ENCODE measurements at places on chromosomes 13 and 19.

DNA sequence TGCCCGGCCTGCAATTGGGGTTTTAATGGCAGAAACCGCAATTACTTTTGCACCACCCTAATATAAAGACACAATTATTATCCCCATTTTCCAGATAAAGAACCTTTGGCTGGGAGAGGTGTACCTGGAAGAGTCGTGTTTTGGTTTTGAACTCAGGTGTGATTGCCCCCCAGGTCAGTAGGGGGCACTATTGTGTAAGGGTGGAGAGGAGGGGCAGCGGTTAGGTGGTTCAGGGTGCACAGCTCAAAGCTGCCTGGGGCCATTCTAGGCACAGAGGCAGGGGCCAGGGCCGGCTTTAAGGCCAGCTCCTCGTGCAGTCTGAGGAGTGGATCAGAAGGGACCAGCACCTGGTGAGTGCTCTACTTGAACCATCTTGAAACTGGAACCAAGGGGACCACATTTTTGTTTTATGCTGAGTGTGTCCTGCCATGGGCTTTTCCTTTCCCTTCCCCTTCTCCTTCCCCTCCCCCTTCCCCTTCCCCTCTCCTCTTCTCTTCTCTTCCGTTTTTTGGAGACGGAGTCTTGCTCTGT lies 5.8 kb upstream of the FCGRT start:
- DNase-seq: peak; percentile 88

DNA sequence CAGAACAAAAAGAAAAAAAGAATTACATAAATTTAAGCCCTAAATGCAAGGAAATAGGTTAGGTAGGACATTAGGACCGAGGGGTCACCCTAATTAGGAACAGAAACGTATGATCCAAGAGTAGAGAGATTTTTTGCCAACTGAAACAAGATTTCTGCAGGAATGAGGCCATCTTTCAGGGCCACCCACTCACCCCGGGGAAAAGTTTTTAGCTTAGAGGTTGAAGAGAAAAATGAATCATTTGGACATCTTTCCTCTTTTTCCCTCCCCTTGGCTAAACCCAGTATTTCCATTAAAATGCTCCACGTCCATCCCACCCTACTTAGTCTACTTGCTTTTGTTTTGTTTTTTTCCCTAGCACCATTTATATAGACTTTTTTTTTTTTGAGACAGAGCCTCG lies 10.6 kb upstream of the PNMA8A start:
- no peak for DNase-seq

GRCh38 chr19:45578861-45579260 lies 5.7 kb downstream of the OPA3 start:
- DNase-seq: no peak

DNA sequence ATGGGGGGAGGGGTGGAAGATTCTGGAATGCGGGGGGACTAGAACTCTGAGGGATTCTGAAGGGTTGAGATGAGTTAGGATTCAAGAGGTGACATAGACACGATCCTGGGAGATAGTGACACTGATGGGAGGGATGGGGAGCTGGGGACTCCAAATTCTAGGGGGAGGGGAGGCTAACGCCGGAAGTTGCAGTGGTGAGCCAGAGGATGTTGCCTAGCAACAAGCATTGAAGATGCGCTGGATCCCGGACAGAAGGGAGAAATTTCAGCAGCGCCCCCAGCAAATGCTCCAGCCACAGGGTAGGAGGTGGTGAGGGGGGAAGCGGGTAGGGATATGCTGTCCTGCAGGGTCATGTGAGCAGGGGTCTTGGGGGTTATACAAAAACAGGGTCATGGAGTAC lies 6.9 kb upstream of the LTBP4 start:
- no peak for DNase-seq

DNA sequence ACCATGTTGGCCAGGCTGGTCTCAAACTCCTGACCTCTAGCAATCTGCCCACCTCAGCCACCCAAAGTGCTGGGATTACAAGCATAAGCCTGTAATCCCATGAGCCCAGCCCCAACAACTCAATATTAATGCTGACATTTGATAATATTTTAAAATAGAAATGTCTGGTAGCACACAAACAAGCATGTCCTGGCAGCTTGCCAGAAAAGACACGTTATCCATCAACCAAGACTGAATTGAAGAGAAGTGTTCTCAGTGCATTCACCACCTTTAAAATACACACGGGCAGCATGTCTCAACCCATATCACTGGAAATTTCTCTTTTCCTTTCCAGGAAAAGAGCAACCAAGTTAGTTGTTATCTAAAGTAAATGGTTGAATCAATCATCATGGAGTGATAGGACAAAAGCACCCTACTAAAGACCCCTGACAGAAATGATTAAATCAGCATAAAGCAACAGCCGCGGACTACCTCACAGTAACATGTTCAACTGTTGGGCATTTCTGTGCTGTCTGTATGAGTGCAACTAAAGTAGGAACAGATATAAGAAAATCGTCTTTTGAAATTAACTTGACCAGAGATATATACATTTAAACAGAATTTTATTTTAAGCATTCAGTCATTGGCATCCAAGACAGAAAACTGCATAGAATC lies 25.0 kb downstream of the LHFPL6 start:
- DNase-seq: no peak

DNA sequence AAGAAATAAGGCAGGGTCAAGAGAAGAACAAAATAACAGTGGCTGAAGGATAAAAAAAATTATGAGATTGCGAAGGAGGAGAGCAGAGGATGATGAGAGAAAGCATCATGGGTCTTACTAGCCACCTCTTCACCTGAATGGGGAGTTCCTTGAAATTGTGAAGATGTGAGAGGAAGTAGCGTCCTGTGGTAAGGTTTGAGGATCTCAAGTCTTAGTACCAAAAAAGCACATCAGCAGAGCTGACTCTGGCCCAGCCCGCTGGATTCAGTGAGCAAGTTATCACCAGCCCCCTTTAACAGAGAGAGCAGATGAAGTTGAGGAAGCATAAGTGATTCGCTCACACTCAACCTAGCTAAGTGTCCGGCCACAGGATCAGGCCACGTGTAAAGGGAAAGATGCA lies 61.8 kb downstream of the RXFP2 start:
- no peak for DNase-seq

GRCh38 chr13:74644229-74644628 lies 510.0 kb upstream of the KLF12 start:
- no peak for DNase-seq
